GDM1 (cell line): ENCODE measurements at places on chromosomes 11 and 22.

GRCh38 chr22:20064545-20065262, 15.3 kb upstream of the DGCR8 start:
- no peak for DNase-seq

DNA sequence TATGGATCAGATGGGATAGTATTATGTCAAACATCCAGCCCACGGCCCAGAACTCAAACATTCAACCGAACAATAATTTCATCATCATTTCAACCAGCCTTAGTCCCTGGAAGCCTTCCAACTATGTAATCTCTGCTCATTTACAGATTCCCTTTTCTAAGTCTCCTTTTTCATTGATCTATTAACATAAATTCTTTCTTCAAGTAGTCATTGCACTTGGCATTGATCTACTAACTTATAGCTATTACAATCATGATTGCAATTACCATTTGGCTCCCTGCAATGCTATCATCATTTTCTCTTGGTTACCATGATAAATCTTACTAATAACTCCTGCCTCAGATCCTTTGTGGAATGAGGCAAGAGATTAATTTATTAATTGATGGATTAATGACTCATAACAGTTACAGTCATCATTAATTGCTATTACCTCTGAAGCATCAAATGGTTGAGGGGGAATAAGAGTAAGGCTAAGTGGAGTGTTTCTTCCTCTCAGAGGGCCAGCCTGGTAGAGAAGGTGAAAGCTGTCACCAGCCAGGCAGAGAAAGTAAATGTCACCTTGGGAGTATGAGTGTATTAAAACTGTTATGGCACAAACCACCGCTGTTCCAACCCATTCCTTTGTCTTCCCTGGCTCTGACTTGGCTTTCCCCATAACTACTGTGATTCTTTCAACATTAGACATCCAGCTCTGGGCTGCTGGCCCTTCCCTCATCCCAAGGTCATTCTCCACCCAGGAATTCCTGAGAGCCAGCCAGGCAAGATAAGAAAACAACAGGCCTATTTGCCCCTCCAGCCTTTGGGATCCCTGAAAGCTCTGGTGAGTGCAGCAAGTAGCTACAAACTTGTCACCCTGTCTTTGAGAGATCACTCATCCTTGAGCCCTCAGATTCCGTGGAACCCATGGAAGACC, 174.7 kb downstream of the RRAS2 start:
- DNase-seq: no peak

DNA sequence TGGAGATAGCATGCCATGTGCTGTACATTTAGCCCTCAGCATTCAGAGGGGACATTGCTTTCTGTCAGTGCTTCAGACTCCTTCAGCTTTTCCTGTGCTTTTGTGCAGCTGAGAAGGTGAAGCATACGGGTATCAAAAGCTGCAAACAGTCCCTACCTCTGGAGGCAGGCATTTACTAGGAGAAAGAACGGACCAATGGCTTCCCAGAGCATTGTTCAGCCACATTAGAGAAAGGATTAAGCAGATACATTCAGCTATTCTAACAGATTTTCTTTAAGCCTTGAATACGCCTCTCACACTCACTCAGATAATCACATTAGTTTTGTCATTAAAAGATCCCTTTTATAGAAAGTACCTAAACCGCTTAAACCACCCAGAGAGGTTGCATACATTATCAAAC, 80.7 kb upstream of the FAM181B start:
- DNase-seq: no peak

DNA sequence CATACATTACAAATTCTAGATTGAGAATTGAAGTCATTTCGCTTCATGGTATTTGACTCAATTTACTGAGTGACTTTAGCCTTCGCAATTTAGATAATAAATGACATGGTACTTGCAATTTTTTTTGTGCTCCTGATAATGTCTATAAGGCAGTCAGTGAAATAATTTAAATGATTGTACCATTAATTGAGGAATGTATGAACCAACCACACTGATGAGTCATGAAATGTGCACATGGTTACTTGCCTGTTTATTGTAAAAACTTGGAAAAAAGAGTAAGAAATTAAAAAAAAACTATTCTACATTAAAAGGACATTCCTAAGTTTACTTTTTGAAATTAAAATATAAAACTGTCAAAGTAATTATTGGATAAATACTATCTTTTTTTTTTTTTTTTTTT, 43.3 kb downstream of the DNAJC24 start:
- no peak for DNase-seq

- no peak for DNase-seq
Measured at GRCh38 chr22:25726241-25726640, 15.7 kb upstream of the MYO18B start.

DNA sequence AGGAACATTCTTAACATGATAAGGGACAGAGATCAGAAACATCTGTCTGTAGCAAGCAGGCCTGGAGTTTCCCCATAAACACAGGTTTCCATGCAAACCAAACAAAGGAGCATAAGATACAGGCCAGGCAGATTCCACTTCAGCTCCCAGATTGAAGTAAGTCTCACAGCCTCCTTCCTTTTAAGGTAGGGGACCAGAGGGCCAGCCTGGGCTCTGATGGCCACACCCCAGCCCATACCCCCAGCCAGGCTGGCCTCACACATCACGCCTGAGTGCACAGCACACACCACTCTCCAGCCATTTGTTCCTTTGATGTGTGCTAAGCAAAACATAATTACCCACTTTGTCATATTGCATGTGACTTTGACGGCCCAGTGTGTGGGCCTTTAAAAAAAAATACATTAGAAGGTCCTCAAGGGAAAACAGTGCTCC, 518.7 kb downstream of the NTM start:
- DNase-seq: no peak

DNA sequence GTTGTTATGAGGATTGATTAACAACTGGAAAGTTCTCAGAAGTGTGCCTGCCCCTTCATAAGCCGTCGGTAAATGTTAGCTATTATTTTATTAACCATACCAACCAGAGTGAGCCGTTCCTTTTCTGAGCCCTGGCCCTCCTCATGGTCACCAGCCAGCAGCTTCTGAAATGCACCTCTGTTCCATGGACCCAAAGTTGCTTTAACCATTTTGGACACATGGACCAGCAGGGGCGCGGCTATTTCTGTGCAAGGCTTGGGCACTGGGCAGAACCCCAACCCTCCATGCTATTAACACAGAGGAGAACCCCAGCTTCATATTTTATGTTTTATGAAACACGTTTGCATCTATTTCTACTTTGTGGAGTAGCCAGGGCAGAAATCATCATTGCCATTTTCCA, 18.6 kb upstream of the SCGB1A1 start:
- no peak for DNase-seq
